ENCODE measurements at places on chromosomes 6 and 20.

- DNase-seq: peak; percentile 25
Observed at GRCh38 chr20:32168184-32168910, 39.2 kb downstream of the PLAGL2 start.

DNA sequence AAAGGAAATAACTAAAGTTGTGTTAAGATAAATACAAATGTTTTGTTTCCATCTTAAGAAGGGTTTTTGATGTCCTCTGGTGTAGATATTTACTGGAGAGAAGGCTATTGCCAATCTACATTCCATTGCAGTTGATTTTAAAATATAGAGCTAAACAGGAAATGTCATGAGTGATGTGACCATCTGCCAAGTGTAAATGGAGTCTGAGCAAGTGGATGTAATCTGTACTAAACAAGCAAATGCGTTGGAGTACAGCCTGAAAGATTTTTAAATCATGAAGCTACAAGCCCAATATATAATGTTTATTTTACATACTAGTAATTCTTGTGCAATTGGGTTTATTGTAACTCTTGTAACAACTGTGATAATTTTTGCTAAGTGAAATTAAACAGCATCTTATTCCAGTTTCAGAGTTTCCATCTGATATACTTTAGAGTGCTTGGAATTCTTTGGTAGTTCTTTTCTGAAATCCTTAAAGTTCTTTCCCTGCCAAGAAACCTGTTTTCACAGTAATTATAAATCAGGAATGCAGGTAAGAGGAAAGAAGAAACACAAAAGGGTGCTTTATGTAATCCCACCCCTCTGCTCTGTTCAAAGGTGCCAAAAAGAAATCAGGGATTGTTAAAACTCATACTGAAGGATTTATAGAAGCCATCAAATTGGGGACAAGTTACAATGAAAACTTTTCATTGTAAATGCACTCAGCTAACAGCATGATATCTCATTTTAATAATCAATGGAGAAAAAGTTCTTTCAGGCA lies 47.2 kb upstream of the FLRT3 start:
- no peak for DNase-seq

- DNase-seq: no peak
Observed at GRCh38 chr6:38508894-38509293, 130.8 kb downstream of the BTBD9 start.

GRCh38 chr6:125154761-125155135 lies 1.2 kb downstream of the TPD52L1 start:
- DNase-seq: peak; percentile 23

DNA sequence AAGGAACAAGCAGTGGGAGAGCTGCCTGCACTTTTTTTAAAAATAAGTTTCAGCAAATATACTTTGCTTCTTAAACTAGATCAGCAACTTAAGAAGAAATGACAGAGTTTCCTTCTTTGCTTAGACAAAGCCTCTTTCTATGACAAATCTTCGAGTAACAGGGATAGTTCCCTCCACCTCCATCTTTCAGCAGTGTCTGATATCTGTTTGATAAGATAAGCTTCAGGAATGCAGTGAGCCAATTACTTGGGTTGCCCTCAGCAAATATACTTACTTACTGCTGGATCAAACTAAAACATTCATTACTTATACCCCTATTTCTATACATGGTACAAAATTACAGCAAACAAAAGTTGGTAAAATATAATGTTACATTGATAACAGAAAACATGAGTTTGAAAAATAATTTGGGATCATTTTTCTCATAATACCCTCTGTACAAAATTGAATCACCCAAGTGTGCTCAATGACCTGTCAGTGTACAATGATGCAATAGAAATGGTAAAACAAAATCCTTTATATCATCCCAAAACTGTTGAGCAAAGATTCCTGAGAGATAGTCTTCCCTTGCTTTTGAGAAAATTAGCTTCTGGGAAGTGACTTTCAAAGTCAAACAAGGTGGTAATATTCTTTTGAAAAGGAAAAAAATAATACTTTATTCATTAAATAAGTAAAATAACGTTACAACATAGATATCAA lies 24.5 kb downstream of the FRK start:
- no peak for DNase-seq

DNA sequence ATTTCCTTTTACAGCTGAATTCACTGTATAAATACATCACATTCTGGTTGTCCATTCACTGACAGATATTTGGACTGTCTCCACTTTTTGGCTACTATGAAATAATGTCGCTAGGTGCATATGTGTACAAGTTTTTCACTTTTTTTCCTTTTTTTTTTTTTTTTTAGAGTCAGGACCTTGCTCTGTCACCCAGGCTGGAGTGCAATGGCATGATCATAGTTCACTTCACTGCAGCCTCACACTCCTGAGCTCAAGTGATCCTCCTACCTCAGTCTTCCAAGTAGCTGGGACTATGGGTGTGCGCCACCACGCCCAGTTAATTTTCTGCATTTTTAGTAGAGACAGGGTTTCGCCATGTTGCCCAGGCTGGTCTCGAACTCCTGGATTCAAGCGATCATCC lies 13.3 kb downstream of the CSNK2A1 start:
- no peak for DNase-seq

- no peak for DNase-seq
Observed at GRCh38 chr6:125733516-125734300, 15.7 kb upstream of the HEY2 start.

GRCh38 chr20:24778585-24779031 lies 170.5 kb upstream of the CST7 start:
- DNase-seq: no peak

DNA sequence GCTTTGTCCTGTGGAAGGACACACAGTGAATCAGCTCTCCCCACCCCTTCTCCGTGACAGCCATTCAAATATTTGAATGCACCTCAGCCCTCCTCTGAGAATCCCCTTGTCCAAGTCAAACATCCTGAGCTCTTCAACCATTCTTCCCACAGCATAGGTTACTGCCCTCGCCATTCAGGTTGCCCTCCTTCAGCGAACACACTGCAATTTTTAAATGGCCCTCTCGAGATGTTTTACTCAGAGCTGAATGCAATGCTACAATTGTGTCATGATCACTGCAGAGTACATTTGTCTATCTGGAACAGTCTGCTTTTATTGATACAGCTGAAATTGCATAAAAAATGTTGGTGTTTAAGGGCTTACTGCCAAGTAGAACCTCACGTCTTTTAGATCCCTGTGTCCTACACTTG lies 48.9 kb downstream of the SLC2A12 start:
- DNase-seq: no peak

GRCh38 chr6:131910219-131910589 lies 41.0 kb downstream of the CCN2 start:
- DNase-seq: no peak

DNA sequence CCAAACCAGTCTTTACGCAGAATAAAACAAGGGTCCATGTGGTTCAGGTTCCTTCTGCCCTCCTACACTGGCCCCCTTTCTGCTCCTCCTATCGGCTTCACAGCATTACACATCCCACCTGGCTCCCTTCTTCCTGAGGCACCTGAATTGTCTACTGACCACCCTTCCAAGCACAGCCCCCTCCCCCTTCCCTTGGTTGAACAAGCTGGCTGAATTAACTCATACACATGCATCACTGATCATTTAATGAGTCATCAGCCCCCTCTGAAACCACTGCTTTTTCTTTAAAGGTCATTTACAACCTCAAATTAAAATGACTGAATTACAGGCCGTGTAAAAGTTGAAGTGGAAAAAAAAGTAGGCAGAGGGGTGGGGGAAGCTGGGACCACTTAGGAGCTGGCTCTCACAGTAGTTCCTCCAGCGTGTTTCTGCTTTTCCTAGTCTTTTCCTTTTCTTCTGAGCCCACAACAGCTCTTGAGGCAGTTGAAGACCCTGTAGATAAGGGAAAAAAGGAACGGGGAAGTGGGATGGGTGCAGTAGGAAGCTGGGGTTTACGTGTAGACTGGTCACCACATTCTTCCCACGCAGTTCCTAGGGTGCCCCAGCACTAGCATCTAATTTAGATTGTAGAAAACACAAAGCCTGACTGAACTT lies 67.6 kb downstream of the FYN start:
- DNase-seq: no peak

GRCh38 chr20:14915356-14915755 lies 577.9 kb upstream of the FLRT3 start:
- no peak for DNase-seq

DNA sequence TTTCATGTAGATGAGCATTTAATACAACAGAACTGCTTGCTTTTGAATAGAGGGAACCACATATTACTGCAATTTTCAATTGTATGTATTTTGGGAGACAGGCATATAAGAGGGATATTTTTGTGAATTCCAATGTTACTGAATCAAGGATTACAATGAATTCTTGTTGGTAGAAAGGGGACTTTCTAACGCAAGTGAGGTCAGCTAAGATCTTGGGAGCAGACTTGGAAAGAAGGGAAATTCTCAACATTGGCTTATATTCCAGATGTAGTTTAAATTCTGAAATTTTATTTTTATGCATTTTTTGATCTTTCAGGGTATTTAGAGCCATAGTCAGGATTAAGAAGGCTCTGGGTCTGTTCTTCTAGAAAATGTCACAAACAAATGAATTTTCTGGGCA lies 43.3 kb upstream of the CTAGE9 start:
- DNase-seq: no peak

DNA sequence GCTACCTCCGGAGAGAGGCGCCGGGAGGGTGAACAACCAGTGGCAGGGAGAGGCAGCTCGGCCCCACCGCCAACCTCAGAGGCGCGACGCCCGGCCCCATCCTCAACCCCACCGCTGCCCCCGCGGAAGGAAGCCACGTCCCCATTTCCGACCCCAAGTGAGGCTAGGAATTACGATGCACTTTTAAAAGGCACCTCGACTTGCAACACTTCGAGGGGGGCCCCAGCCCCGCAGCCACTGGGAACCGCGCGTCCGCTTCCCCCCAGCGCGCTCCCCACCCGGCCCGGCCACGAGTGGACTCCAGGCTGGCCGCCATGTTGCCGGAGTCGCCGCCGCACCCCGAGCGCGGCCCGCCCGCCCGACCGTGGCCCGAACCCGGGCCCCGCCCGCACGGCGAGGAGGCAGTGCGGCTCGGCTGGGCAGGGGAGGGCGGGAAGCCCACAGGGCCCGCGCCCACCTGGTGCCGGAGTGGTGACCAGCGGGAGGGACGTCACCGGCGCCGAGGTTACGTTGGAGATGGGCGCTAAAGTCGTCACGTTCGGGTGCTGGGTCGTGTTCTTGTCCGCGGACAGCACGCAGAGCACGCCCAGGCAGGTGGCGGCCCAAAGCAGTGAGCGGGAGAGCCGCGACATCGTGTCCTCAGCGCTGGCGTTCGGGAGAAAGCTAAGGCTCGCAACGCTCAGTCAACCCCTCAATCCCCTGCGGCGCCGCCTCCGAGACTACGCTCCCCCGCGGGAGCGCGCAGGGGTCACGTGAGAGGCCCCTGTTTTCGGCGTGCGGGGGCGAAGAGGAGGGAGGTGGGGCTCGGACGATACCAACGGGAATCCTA lies at the start of gene CD164:
Gene CD164 (minus strand): TSS at position 721 of the 829 bp plus-strand sequence. CDS start 89 bp downstream, at position 632.
- DNase-seq: peak; percentile 88

- no peak for DNase-seq
Observed at GRCh38 chr6:56199956-56200355, 47.4 kb downstream of the COL21A1 start.

- DNase-seq: peak; percentile 56
Observed at GRCh38 chr20:9660236-9660868, 146.0 kb downstream of the LAMP5 start.

GRCh38 chr6:149140910-149141290 lies 176.6 kb upstream of the TAB2 start:
- peak; percentile 41 for DNase-seq

- no peak for DNase-seq
Observed at GRCh38 chr6:105501826-105502344, 99.0 kb upstream of the PREP start.

DNA sequence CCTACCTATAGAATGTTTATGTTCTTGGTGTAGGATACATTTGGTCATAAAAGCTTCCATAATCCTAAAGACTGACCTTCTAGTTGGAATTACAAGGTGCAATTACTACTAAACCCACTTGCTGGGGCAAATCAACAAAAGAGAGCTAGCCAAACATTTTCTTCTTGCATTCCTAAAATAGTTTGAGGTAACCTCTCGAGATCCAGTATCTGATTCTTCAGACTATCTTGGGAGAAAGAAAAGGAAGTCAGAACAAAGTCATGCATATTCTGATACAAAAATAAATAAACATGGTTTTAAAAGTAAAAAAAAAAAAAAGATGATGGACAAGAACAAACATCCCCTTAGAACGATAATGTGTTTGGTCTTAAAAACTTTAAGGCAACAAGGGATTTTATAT lies 294.2 kb upstream of the RSPO3 start:
- peak; percentile 13 for DNase-seq

- DNase-seq: no peak
Observed at GRCh38 chr6:31690231-31691077, 9.6 kb upstream of the LY6G5C start.

DNA sequence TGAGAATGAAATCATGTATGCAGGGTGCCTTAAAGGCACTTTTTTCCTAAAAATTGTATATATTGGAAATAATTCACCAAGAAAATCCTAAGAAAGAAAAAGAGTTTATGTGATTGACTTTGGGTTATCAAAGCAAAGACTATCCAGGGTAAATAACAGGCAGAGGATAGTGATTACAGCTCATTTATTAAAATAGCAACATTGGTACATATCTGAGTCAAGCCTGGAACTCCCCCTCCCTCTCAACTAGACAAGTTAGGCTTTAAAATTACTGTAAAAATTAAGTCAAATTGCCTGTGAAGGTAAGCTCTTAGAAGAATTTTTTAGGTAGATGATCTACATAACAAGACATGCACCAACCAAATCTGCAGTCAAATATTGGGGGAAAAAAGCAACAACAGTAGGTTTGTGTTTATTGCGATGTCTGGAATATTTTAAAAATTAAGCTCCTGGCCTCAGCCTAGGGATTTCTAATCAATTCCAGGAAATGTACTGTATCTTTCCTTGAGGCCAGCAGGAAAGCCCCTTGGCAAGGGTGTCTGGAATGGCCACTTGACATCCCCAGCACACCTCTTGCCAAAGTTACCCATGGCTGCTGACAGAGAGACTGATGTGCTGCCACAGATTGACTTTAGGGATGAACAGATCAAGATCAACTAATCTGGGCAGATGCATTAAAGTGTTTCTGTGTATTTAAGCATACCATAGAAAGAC lies 31.2 kb upstream of the HBS1L start:
- DNase-seq: no peak

DNA sequence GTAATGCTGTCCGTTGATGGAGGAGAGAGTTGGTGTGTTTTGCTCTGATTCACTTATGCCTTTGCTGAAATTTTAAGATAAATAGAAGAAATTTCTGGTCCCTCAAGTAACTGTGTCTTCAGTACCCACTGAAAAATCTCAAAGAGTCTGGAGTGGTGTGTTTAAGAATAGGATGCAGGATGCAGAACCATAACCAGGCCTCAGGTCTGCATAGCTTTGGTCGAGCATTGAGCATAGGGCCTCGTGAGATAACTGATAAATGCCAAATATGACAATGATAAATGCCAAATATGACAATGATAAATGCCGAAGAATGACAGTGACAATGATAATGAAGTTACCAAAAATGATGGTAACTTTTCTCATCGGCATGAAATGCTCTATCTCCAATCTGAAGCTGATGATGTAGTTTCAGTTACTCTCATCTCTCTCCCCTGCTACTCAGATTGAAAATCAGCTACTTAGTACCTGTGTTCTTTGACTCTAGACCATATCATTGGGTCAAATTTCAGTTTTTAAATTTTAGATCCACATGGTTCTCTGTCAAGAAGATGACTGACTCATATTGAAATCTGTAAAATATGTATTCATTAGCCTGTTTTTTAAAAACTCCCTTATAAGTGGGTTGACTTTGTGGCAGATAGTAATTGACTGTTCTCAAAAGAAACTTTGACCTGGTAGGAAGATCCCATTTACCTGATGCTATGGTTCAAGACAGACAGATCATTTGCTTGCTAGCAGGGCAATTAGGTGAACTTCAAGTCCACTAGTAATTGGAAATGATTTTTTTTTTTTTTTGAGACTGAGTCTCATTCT lies 96.6 kb downstream of the SLC16A10 start:
- no peak for DNase-seq

- DNase-seq: no peak
Observed at GRCh38 chr6:134010400-134010799, 42.0 kb downstream of the SLC2A12 start.
